Stimulated activated CD4-positive, alpha-beta T cell treated with anti-CD3 and anti-CD28 coated beads, Interleukin-1b, Interleukin-23, amount 100 ng/mL, for 1 hour (primary cell): ENCODE measurements at places on chromosomes 2 and 18.

DNA sequence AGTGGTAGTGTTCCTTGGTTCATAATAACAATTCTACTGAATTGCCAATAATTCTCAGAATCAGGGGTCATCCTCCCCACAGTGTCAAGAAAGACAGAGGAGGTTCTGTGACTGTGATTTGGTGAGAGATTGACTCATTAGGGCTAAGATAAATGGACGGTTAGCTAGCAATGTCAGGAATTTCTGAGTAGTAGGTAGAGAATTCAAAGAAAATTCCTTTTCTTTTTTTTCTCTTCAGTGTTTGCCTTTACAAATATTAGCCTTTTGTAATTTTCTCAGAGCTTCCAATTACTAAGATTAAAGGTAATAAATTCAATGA is 16.8 kb upstream of the CRIM1 start:
- DNase-seq, result no peak

GRCh38 chr2:41940745-41941063 is 107.1 kb upstream of the PKDCC start:
- DNase-seq, result no peak

GRCh38 chr2:65357095-65357958 is 75.1 kb downstream of the SPRED2 start:
- no peak for DNase-seq

DNA sequence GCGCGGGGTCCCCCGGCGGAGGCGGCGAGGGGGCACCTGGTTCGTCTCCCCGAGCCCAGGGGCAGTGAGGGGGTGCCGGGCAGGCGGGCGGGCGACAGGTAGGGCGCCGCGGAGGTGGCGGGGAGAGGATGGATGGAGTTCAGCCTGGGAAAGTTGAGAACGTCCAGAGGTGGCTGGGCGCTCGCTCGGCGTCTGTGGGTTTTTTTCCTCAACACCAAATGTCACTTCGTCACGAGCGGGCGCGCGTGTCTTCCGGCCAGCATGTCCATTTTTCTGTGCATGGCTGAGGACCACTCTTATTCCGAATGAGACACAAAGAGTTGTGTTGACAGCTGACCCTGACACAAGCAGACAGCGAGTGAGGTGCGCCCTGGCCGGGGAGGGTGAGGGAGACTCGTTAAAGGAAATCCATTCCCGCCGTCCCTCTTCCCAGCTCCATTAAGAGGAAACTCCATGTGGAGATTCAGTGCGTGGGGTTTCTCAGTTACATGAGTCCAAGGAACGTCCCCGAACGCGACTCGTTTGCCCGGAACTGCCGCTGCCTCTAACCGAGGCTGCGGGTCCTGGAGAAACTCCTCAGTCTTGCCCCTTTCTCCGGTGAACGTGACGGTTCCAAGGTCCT is 859 bp downstream of the GREB1L start:
- DNase-seq, result no peak

- DNase-seq, result no peak
Measured at GRCh38 chr2:64179582-64180321, 35.5 kb upstream of the PELI1 start.

DNA sequence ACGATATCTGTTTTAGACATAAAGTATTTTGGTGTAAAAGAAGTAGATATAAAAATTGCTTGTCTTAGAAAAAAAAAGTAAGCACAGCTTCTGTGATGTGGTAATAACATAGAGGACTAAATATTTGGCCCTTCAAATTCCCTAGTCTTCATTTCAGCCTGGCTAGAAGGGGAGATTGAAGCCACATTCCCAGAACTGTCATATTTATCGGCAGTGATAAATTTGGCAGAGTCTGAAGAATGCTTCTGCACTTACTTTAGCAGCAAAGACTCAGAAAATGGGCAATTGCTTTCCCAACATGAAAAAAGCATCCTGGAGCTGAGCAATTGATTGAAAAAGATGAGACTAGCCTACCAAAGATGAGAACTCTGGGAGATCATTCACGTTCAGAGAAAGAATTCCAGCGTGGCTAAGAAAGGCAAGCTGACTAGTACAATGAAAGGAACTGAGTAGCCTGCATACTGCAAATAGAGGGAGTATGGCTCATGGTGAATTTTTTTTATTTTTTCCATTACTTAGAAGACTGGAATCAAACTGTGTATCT is 278.7 kb upstream of the KLHL29 start:
- DNase-seq, result no peak

GRCh38 chr2:44943031-44943692 is 1.7 kb downstream of the SIX3 start:
- no peak for DNase-seq

DNA sequence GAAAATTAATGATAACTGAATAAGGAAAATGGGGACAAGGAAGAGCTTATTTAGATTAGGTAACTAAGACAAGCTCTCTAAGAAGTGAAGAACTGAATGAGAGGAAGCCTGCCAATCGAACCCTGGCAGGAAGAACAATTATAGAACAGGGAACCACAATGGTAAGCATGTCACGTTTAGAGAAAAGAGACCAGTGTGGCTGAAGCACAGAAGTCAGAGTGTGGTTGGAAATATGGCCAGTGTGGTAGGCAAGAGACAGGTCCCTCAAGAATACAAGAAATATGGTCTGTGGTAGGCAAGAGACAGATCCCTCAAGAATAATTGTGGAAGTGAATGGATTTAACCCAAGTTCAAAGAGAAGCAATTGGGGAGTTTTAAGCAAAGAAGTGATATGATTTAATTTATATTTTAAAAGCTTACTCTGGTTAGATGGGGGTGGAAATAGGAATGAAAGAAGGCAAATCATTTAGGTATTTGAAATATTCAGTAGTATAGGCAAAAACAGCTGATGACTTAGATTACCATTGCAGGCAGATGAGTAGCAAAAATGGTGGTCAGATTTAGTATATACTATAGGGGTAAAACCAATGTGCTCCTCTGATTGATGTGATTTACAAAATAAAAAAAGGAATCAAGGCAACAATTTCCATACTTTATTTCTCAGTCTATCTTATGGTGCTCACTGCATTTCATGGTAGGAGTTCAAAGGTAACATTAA is 38.8 kb upstream of the ERMN start:
- no peak for DNase-seq

GRCh38 chr2:98382739-98383138 is 36.5 kb downstream of the CNGA3 start:
- no peak for DNase-seq

DNA sequence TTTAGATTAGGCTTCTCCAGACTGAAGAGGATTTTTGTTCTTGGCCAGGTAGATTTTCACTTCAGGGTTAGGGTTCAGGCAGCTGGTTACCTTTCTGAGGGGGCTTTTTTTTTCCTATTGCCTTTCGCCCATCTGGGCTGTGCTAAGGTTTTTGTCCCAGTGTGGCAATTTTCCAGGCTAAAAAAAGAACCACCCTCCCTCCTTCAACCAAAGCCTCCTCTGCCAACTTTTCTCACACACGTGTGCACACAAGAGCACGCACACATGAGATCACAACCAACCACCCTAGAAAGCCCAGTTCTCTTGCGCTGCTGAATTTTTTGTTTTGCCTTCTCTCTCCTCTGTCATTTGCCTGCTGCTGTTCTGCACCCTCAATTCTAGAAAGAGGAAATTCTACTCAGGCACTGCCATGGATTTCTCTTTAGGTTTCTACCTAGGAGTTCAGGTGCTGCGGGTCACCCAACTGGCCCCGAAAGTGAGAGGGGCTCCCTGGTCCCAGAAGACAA is 8.5 kb upstream of the CXCR4 start:
- no peak for DNase-seq

DNA sequence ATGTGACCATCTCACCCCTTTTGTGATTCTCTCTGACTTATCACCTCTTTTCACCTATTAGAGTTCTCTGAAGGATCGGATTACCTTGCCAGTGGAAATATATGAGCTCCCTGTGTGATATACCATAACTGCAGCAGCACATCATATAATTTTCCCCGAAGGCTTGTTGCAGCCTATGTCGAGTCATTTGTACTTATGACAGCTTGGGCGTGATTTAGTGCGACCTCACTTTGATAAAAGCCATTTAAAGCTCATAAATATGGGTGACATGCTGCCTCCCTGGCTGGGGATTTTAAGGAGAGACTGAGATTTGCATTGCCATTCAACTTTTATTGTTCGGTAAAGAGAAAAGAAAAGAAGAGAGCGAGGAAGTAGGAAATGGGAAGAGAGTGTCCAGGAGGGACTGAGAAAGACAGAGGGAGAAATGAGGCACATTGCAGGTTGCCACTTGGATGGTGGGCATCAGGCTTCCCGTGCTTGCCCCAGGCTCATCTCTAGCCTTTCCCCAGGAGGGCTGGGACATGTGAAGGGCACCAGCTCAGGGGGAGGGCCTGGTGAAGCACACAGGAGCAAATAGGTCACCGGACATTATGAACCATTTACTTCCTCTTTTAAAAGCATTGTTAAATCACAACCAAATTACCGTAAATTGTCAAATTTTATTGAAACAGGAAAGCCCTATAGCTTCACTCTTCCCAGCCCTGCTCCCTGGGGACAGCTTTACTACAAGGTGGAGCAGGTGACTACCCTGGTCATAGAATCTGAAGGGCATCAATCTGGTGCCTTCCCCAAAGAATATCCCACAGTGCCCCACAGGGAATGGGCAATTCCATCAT is 161.3 kb downstream of the SETBP1 start:
- no peak for DNase-seq

- DNase-seq, result no peak
Measured at GRCh38 chr2:232449964-232450363, 6.0 kb upstream of the ALPI start.

GRCh38 chr2:30039101-30039500 is 107.7 kb upstream of the YPEL5 start:
- DNase-seq, result no peak

- no peak for DNase-seq
Measured at GRCh38 chr18:57915248-57915647, 112.1 kb upstream of the ATP8B1 start.

GRCh38 chr2:197777823-197778407 is 7.2 kb downstream of the BOLL start:
- no peak for DNase-seq

GRCh38 chr2:221606424-221606823 is 34.3 kb upstream of the EPHA4 start:
- no peak for DNase-seq

DNA sequence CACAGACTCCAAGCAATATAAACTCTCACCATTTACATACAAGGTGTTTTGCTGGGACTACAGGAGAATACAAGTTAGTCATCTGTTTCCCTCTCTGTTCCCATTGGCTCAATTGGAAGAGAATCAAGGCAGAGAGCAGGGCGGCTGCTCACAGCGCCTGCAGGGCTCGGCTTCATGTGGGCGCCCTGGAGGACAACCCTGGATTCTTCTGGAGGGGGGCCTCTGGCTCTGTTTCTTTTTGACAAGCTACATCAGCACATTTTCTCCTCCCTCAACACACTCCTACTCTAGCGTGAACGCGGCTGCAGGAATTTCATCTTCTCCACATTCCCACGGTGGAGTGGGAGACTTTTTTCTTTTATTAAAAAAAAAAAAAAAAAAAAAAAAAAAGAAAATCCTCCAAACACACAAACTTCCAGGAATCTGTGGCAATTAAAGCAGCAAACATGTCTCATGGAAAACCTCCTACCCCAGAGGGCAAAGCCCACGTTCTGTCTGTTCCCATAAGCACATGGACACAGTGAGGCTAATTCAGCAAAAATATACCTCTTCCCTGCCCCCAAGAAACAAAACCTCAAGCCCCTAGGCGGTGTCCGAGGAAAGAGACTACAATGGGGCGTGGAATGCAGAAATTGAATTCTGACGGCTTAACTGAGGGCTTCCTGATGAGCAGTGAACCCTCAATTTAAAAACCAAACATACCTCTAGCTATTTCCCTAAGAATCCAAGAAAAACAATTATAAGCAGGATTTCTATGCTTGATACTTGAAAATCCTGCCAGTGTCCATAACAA is 50.6 kb downstream of the PARD6G start:
- no peak for DNase-seq

DNA sequence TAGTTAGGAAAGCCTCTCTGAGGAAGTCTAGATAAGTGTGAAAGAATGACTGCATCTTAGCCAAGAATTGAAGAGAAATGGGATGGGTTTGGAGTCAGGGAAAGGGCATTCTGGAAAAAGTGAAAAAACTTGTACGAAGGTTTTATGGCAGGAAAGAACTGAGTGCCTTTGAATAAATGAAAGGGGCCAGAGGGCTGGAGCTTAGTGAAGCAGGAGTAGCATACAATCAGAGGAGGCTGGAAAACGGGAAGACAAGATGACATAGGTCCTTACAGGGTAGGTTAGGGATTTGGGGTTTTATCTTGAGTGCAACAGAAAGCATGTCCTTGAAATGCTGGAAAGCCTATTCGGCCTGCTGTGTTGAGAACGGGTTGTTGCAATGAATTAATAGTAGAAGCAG is 152.6 kb upstream of the RND3 start:
- DNase-seq, result no peak

DNA sequence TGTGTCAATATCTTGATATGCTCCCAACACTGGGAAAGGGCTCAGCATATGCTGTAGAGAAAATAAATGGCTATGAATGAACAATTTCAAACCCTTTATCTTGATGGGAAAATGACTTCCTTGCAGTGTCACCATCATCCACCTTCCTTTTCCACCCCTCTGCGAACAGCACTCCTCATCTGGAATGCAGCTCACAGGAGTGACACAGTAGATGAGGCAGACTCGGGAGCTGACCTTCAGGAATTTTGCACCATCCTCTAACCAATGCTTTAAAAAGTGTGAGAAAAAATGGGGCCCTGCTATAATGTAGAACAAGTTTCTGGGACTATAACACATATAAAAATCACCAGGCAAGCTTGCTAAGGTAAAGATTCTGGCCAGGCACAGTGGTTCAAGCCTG is 41.3 kb upstream of the YPEL5 start:
- no peak for DNase-seq

DNA sequence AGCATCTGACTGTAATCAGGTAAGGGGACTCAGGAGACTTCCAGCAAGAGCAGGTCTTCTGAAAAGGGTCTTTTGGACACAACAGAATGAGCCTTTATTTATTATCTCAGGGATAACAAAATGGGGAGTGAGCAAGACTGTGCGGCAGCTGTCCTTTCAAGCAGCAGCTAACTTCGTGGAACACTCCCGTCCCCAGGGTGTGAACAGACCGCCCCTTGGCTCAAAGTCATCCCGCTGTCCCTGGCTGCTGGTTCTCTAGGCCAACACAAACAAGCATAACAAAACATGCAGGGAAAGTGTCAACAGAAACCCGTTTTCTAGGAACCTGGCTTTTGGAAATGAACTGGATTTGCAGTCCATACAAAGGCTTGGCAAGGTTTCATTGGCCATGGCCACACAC is 787.9 kb upstream of the FANCL start:
- DNase-seq, result no peak

DNA sequence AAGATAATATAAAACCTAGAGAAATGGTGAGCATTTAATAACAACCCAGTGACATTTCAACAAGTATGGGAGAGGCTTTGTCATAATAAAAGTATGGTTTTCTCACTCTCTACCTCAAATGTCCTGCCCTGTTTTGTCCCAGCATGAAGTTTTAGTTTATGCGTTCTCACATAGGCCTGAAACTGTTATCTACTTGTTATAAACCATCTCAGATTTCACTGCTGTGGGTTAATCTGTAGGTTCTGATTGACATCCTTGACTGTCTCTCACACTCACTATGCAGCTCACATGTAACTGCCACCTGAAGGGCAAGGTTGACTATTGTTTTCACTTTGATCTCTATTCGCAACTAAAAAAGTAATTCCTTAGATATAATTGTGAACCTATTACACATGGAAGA is 44.9 kb downstream of the ZEB2 start:
- DNase-seq, result no peak
